ENCODE measurements at places on chromosomes 4 and X. TPM values are rescaled to one million over a fixed set of nuclear protein-coding genes. Genes with fewer than 3 reads are reported as not detected.

DNA sequence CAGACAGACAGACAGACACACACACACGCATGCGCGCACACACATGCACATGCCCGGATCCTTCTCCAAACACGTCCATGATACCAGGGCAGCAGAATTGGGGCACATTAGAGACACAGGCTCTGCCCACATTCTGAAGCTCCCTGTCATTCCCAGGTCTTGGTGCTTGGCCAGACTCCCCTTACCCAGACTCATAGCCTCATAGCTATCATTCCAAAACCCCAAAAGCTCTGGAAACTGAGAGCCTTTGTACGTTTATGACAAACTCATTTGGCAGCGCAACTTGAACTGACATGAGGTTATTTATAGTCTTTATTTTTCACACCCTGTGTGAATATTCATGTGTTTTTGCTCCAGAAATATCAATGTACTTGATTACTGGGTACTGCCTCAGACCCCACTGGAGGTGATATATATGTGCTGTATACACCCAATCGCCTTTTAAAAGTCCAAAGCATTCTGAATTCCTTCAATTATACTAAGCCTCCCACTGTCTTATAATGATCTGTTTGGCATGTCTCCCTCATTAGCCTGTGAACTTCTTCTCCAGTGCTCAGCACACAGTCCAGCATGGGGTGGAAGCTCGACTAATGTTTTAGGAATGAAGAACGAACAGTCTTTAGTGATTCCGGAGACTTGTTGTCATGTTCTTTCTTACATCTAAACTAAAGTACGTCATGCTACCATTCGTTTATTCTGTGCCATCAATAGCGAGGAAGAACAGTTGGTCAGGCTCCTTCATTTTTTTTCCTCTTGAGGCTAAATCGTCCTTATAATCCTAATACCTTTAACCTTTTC, 45.0 kb downstream of the RTL9 start:
- no peaks in the 10 kb centered on the region for H3K27me3 ChIP-seq
- no peak for DNase-seq
- H3K36me3 ChIP-seq: no peaks in the 10 kb centered on the region
- no peak overlapping the region for H3K4me3 ChIP-seq
- no peaks in the 10 kb centered on the region for H3K4me1 ChIP-seq

The GPM6B gene
- total RNA-seq: not detected

- H3K4me3 ChIP-seq: no peak overlapping the region
- peaks cover under 1% of the 10 kb centered on the region for H3K27me3 ChIP-seq
- no peaks in the 10 kb centered on the region for H3K36me3 ChIP-seq
- H3K27ac ChIP-seq: no peak overlapping the region
Measured at GRCh38 chr4:90118527-90119195, 8.5 kb upstream of the CCSER1 start.

The CNOT6L gene
- 107 TPM for total RNA-seq

DNA sequence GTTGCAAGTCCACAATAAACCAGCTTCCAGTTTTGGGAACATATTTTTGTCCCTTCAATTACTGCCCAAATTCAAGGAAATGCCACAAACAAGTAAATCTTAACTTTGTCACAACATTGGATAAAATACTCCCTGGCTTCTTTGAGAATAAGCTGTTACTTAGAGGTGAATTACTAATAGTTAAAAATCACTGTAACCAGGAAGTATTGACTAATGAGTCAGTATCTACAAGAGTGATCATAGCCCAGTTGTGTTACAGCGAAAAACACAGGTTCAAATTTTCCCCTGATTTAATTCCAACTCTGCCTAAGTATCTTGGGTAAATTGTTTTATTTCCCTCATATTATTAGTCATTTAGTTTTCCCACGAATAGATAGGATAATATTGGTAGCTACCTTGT, 291.2 kb upstream of the PPARGC1A start:
- H3K27me3 ChIP-seq: no peaks in the 10 kb centered on the region
- no peak overlapping the region for H3K27ac ChIP-seq
- H3K36me3 ChIP-seq: no peaks in the 10 kb centered on the region
- no peaks in the 10 kb centered on the region for H3K4me1 ChIP-seq

- H3K27ac ChIP-seq: no peak overlapping the region
- peak; percentile 20 for DNase-seq
- H3K36me3 ChIP-seq: no peaks in the 10 kb centered on the region
- peaks cover 7% of the 10 kb centered on the region for H3K4me1 ChIP-seq
Measured at GRCh38 chr4:106690487-106690886, 321.9 kb upstream of the GIMD1 start.
